Islet precursor cell (in vitro differentiated cells): ENCODE measurements at places on chromosomes 6 and 20.

- DNase-seq: no peak
Measured at GRCh38 chr20:31515775-31516107, 1.5 kb downstream of the HM13 start.

DNA sequence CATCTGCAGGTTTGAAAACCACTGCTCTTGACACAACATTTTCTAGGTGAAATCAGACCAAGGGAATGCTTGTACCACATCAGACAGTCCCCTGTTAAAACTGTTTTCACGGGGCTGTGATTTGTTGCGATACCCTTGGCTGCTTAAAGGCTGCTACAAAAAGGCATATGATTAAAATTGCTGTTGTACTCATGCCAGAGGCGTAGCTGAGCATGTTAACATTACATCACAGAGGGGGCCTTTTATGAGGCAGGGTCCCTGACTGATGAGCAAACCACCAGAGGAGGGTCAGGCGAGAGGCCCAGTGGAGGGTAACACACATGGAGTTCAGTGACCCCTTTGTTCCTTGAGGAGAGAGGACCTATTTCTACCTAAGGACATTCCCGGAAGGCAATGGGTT lies 70.4 kb upstream of the CDYL start:
- DNase-seq: no peak

DNA sequence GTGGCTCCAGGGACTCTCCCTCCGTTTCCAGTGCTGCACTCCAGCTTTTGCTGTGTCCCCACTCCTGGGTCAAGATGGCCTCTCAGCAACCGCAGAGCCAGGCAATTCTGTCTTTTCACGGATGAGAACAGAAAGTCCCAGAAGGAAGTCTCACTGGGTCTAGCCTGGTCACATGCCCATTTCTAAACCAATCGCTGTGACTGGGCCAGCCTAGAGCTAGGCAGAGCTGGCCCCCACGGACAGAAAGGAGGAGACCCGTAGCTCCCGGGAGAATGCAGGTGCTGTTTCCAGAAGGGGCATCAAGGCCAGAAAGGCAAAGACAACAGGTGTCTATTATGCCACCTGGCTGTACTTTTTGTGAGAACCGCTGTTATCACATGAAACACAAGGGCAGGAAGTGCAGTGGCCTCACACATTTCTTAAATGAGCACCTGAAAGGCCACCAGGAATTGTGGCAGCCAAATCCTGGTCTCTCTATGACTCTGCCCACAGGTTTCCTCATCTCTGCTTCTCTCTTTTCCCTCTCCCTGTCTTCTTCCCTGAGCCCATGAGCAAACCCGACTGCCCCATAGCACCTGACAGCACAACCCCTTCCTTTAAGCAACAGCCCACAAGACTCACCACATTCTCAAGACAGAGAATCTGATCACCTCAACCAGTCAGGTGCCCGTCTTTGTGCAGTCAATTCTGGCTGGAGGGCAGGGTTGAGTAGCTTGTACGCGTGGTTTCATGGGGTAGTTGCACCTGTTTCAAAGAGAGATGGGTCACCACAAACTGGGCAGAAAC lies 37.1 kb upstream of the B4GALT5 start:
- no peak for DNase-seq

- no peak for DNase-seq
Measured at GRCh38 chr20:63620991-63621390, 5.9 kb downstream of the GMEB2 start.

- DNase-seq: no peak
Measured at GRCh38 chr6:48994811-48995210, 468.2 kb downstream of the MMUT start.

- no peak for DNase-seq
Measured at GRCh38 chr6:7900621-7901020, 10.0 kb downstream of the TXNDC5 start.

DNA sequence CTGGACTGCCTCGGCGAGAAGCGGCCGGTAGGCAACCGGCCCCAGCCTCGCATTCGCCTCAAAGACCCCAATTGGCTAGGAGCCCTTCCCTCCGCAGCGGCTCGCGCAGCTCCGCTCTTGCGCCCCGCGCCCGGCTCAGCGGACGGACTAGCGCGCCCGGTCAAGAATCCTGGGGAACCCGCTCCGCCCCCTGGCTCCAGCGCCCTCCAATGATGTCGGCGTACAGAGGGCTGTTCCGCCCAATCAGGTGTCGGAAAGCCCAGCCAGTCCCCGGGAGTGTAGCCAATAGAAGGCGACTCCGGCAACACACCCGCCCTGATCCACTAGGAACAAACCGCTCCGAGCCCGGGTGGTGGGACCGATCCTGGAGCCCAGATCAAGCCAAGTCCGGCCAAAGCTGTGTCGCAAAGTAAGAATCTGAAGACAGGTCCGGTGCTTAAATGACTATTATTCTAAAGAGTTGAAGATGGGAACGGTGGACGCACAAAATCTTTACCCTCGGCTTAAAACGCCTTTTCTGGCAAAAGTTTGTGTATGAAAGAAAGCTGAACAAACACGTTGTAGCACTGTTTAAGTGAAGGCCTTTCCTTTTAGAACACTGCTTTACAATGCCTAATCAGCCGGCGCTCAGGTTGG lies 132.2 kb downstream of the OGFRL1 start:
- peak; percentile 99 for DNase-seq

DNA sequence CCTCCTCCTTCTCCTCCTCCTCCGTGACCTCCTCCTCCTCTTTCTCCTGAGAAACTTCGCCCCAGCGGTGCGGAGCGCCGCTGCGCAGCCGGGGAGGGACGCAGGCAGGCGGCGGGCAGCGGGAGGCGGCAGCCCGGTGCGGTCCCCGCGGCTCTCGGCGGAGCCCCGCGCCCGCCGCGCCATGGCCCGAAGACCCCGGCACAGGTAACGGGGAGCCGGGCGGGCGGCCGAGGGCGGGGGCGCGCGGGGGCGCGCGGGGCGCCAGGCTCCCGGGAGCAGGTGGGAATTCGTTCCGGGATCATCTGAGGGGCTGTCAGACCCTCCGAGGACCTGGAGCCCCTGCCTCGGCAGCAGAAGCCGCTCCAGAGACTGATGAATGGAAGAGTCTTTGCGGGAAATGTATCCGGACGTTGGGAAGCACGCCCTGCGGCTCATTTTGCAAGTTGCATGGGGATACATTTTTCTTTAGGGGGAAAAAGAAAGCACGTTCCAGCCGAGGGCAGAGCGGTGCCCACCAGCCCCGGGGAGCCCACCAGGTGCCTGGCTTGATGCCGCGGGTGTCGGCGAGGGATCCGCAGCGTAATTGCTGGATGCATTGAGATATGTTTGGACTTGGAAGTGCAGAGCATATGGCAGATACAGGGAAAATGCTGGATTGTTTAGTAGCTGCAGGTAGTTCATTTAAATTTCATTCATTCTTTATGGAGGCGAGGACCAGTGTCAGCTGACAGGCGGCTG lies 394 bp downstream of the MYB start:
- no peak for DNase-seq

DNA sequence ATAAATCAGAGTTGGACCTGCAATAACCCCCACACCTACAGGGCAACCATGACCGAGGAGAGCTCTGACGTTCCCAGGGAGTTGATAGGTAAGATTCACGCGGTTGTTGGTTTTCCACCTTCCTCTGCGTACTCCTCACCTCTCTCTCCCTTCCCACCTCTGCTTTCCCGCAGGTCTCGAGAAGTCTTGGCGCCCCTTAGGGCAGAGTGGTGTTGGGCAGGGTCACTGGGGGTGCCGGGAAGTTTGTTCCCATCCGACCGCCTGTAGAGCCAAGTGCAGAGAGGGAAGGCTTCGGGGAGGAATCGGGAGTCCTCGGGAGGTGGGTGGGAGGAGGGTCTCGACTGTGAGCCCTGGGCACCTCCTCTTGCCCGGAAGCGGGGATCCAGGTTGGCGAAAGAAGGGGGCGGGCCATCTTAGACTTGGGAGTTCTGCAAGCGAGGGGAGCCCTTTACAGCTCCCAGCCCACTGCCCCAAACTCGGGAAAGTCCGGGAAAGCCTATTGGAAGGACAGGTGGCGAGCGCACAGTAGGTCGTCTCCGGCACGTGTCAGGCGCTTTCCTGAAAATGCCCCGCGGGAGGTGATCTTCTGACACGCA lies 672 bp downstream of the CARMIL1 start:
- DNase-seq: peak; percentile 64

DNA sequence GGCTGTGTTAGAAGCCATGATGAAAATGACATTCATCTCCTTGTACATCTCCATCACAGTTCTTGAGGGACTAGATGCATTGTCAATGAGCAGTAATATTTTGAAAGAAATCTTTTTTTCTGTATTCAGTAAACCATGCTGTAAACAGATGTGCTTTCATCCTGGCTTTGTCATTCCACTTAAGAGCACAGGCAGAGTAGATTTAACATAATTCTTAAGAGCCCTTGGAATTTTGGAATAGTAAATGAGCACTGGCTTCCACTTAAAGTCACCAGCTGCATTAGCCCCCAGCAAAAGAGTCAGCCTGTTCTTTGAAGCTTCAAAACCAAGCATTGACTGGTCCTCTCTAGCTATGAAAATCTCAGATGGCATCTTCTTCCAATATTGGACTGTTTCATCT lies 197.8 kb upstream of the HDDC2 start:
- DNase-seq: no peak

GRCh38 chr6:27280064-27280539 lies 32.0 kb downstream of the POM121L2 start:
- DNase-seq: peak; percentile 70

- DNase-seq: no peak
Measured at GRCh38 chr6:128242765-128243403, 277.5 kb downstream of the PTPRK start.

- DNase-seq: no peak
Measured at GRCh38 chr6:6865611-6866010, 242.2 kb upstream of the RREB1 start.

- DNase-seq: no peak
Measured at GRCh38 chr6:110239526-110240274, 59.5 kb downstream of the CDC40 start.

DNA sequence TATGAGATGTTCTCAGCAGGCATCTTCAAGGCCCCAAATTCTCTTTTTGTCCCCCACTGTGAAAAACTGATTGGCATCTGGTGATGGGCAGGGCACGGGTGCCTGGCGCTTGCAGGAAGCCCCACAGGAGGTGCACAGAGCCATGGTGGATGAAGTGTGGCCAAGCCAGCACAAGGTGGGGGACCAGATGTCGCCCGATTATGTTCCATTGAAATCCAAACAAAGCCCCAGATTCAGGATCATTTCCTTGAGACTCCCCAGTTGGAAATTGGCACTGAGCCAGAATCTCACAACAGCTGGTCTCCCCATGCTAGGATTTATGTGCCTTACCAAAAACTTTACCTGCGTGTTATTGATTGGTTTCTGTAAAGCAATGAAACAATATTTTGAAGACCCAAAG lies 186.1 kb downstream of the ADAT2 start:
- DNase-seq: no peak

DNA sequence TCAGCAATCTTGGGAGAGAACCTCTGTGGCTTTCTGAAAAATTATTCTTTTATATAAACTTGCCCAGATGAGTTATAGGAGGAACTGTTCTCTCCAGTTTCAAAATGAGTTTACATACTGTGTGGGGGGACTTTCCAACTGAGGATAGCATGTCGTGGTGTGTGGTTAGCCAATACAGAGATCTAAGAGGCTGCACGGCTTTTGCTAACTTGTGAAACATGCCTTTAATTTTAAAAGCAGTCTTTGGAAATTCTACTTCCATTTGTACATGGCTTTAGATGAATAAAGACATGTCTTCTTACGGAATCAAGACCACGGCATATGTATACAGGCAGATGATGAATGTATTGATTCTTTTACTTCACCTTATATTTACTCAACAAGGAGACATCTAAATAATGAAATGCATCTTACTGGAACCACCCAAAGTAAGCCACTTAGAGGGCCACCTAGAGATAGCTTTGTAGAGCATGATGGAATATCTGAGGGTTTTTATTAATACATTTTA lies 39.8 kb downstream of the HIVEP1 start:
- DNase-seq: no peak

DNA sequence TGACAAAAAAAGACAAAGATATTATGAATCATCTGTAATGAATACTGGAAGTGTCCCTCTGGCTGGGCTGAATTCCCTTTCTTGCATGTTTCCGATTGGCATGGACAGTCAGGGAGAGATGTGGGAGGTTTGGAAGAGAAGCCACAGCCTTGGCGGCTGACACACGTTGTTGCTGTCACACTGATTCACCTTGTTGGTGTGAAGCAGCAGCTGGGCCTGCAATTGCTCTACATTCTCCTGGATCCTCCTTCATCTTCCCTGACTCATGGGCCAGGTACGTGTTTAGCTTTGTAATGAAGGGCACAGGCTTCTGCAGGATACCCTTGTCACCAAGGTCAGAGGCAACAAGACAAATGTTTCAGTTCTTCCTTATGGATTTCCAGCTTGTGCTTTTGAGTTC lies 13.4 kb upstream of the SMIM8 start:
- peak; percentile 58 for DNase-seq

- DNase-seq: no peak
Measured at GRCh38 chr6:148523048-148523447, 180.4 kb downstream of the SASH1 start.

- no peak for DNase-seq
Measured at GRCh38 chr20:33676121-33676520, 1.9 kb upstream of the NECAB3 start.

- peak; percentile 67 for DNase-seq
Measured at GRCh38 chr6:9612489-9612888, 802.4 kb downstream of the TFAP2A start.

- DNase-seq: peak; percentile 39
Measured at GRCh38 chr6:38774929-38775707, 60.0 kb downstream of the DNAH8 start.

DNA sequence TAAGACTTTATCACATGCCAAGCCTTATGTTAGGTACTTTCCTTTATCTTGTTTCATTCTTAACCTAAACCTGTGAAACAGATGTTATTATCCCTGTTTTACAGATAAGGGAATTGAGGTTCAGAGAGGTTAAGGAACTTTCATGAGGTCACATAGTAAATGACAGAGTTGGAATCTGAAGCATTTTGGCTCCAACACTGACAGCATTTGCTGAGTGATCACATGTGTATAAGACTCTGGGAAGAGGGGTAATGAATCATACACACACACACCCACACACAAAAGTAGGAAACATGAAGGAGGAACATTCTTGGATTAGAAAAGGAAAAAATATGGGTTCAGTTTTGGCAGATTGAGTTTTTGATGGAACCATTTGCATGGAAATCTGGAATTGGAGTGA lies 212.5 kb downstream of the GJA1 start:
- no peak for DNase-seq

- DNase-seq: no peak
Measured at GRCh38 chr6:116010386-116010785, 50.3 kb downstream of the FRK start.

DNA sequence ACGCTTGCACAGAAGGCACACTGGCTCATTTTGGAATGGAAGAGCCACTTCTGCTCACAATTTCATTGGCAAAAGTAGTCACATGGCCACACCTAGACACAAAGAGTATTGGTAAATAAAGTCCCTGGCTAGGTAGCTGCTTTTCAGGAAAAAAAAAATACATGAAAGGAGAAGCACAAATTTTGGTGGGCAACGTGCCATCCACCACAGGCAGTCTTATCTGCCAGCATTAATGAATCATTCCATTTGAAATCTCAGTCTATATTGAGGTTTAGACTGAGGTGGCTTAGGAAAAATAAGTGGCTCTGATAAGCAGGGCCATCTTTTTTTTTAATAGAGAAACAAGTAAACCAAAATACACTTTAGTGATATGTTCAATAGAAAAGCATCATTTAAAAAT lies 44.3 kb downstream of the ADGRB3 start:
- DNase-seq: no peak

- DNase-seq: no peak
Measured at GRCh38 chr6:96276305-96276704, 245.3 kb upstream of the UFL1 start.

GRCh38 chr6:157157258-157157657 lies 166.1 kb downstream of the TMEM242 start:
- no peak for DNase-seq

- no peak for DNase-seq
Measured at GRCh38 chr20:56002908-56003800, 2.2 kb downstream of the CBLN4 start.
